Hypothalamus (tissue), 51 donors: ENCODE measurements at places on chromosomes 6 and 20.

DNA sequence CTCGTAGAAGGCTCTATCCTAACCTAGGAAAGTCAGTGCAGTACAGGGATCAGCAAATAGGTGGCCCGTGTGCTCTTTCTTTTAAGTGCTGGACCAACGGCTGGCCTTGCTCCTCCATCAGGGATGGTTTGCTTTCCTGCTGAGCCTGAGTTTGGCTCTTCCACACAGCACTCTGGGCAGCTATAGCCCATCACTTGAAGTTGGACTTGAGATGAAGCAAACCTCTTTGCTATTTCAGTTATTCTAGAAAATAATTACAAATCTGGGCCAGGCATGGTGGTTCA lies 66.9 kb upstream of the KCNK16 start:
- DNase-seq = no peak

- DNase-seq = no peak
Observed at GRCh38 chr20:59001449-59002171, 5.4 kb downstream of the CTSZ start.

DNA sequence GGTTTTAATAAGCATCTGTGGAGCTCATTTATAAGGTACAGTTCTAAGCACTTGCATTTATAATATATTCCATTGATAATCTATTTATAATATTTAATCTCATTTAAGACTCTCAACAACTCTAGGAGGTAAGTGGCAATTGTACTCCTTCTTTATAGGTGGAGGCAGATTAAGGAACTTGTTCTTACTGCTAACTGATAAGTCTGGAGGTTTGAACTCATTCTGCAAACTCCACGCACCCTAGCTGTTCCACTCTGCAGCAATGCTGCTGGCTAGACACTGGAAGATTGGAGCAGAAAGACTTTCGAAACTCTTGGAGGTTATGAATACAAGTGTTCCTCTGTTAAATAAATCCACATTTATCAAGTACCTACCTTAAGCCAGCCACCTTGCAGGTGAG lies 793 bp upstream of the HDAC2 start:
- no peak for DNase-seq

DNA sequence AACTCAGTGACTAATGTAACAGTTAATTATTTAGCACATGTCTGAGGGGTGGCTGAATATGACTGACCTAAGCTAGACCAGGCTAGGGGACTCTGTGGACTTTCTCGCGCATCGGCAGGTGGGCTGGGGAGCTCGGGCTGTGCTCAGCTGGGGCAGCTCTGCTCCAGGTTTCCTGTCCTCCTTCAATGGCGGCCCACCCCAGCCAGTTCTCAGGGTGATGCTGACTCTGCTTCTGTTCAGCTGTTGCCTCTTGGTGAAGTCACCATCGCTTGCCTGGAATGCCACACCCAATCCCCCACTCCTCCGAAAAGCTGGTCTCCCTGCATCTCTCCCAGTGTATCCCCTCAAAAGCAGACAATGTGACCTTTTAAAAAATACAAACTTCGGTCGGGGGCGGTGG lies 20.0 kb downstream of the PPP1R3G start:
- no peak for DNase-seq

DNA sequence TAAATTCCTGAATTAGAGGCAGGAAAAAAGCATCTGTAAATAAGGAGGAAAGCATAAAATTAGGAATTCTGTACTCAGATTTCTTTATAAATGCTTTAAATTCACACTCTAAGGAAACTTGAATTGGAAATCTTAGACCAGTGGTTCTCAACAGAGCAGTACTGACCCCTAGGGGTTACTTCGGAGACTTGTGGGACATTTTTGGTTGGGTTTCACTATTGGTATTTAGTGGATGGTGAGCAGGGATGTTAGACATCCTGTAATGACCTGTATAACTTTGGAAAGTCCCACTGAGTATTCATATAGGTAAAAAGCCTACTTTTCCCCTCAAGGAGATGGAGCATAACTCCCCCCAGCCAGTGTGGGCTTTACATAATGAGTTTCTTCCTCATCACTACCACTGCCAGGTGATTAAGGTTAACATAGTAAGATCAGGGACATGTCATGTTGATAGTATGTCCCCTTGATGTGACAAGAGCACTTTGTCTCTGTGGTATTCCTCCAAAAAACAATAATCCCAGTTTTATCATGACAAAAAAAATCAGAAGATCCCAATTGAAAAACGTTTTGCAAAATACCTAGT lies 31.0 kb downstream of the GLO1 start:
- DNase-seq = peak; percentile 4

GRCh38 chr6:90559931-90560330 lies 26.9 kb downstream of the MAP3K7 start:
- no peak for DNase-seq

DNA sequence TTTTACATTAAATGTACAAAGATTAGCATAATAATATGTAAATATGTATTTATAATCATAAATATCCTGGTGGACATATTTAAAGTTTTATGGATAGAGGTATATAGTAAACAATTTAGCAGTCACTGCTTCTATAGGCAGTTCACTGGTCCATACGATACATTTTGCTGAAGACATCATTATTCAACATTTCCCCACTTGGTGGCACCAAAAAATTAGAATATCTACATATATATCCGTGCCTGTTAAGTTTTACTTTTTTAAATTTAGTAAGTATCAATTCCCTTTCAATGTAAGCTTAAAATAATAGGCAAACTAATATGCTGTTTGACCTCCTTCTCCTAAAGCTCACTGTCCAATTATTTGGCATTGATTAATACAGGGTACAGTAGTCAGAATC lies 64.2 kb downstream of the LMBRD1 start:
- no peak for DNase-seq

DNA sequence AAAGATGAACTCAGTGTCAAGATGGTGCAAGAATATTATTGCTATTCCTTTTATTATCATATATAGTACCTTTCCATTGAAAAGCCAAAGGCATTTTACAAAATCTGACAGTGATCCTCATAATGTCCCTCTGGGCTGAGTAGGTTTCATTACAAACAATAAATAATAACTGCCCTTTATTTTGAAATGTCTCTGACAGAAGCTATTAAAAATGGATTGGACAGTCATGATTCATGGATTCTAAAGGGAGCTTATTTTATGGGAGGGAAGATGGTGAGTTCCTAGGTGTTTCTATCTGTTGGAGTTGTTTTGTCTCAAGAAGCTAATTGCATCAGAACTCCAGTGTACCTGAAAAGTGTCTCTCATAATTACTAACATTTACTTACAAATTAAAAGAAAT lies 30.4 kb upstream of the HDAC2 start:
- DNase-seq = no peak

DNA sequence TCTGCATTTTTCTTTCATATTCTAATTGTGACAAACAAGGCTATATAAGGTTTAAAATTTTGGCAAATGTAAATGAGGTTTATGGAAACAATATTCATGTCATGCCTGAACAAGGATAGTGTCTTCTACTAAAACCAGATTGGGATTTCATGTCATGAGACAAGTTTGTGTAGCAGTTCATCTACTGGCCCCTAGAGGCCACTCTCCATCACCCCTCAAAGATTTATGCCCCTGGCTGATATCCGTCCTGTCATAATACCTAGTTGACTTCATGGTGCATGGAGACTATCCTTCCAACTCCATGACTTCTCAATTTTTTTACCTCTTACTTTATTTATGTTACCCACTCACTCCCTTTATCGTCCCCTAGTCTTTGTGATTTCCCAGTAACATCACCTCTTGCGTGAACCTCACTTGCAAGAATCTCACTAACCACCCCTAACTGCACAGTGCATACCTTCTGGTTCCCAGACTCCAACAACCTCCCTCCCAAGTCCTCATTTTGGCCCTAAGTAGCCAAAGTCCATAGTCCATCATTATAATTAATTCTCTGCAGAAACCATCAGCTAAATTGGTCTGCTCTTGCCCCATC lies 179.8 kb downstream of the TASP1 start:
- no peak for DNase-seq

GRCh38 chr6:168896321-168896720 lies 357.3 kb downstream of the THBS2 start:
- no peak for DNase-seq

DNA sequence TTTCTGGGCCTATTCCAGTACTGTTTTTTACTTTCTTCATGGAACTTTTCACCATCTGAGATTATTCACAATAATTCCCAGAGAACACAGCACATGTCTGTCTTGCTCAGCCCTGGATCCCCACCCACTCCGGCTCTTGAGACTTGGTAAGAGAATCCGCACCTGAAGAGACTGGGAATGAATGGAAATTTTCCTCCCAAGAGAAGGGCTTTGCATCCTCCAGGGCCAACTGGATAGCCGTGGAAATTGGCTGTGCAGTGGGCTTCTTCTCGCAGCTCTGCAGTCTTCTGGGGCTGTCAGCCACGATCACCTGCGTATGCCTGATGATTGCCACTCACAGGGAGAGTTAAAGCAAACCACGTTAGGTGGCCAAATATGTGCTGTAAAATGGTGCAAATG lies 159.1 kb downstream of the THBS2 start:
- no peak for DNase-seq

DNA sequence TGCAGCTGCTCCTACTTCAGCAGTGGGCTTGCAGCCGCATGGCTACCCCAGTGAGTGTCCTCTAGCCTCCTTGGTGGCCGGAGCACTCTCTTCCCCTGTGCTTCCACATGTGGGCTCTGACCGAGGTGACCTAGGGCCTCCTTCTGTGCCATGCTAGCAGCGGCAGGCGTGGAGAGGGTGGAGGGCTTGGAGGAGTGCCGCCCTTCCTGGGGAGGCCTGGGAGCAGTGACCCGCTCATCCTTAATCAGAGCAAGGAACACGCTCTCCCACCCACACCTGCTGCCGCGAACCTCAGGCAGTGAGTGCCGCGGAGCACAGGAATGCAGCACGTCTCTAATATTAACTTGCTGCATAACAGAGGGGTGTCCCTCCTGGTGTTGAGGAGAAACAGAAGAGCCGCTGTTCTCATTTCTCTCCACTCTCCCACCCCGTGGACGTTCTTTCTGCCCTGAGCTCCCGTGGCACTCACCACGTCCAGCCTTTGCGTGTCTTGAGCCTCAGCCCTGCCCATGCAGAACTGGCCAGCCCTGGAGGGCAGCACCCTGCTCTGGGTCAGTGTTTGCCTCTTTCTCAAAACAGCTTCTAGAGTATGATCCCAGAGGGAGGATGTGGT lies 31.9 kb downstream of the DUSP22 start:
- DNase-seq = no peak

GRCh38 chr6:158369241-158369640 lies 57.0 kb downstream of the TULP4 start:
- DNase-seq = no peak

DNA sequence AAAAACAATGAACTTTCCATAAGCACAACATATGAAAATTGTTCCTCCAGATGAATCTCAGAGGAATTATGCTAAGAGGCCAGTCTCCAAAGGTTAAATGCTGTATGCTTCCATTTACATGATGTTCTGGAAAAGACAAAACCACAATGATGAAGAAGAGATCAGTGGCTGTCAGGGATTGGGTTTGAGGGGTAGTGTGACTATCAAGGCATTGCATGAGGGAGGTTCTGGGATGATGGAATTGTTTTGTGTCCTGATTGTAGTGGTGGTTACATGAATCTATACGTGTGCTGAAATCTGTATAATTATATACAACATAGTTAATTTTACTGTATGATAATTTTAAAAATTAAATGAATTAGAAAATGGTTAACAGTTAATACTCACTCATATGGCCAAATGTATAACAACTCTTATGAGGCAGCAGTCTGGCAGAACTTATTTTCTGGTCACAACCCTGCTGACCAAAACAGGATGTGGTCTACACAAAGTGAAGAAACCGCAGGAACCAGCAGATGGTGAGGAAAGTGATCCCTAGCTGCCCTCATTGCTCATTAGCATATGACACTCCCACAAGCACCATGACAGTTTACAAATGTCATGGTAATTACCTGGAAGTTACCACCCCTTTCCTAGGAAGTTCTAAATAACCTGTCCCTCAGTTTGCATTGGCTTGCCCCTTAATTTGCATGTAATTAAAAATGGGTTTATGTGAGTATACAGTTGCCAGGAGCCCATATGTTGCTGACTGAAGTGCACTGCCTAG lies 31.9 kb downstream of the NSFL1C start:
- no peak for DNase-seq

DNA sequence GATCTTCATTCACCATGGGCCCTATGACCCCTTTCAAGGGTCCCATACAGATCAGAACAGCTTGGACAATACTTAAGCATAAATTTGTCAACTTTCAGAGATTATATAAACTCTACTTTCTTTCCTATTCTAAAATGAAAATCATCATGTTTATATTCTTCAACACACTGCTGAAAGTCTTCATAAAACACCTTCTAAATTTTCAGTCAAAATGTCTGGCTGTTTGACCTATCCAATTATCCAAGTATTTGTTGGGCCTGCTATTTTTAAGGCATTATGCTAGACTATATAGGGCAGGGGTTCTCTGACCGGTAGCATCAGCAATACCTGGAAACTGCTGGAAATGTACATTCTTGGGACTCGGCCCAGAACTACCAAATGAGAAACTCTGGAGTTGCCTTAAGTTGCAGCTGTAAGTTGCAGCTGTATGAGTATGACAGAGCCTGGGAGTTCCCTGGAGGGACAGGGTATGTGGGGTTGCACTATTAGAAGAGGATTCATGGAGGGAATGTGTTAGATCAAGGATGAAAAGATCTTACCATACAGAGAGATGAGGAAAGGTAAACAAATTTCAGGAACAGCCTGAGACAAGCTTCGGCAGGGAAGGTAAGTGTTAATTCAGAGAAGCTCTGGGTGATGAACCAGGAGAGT lies 293.0 kb downstream of the ADGB start:
- no peak for DNase-seq

- no peak for DNase-seq
Observed at GRCh38 chr6:44006123-44006871, 121.0 kb downstream of the MRPL14 start.

DNA sequence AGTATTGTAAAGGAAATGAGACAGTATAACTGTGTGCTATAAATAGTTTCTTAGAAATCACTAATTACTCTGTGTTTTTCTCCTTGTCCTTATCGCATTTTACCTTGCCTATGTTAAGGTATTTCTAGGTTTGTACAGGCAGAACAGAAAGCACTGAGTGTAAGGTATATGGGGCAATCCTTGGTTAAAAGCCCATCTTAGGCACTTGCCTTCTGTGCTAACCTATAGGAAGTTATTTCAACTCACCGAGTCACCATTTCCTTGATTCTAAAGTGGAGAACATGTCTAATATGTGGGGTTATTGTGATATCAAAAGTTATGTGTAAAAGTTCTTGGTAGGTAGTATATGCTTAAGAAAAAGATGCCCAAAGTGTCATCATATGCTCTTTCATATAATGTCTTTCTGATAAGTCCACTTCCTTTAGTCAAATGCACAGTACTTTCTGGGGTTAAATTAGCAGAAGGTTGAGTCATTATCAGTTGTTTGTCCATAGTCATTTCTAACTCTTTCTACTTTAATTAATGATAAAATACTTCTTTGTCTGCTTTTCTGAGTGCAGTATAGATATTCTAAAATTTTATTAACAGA lies 276.4 kb downstream of the UTRN start:
- DNase-seq = no peak

DNA sequence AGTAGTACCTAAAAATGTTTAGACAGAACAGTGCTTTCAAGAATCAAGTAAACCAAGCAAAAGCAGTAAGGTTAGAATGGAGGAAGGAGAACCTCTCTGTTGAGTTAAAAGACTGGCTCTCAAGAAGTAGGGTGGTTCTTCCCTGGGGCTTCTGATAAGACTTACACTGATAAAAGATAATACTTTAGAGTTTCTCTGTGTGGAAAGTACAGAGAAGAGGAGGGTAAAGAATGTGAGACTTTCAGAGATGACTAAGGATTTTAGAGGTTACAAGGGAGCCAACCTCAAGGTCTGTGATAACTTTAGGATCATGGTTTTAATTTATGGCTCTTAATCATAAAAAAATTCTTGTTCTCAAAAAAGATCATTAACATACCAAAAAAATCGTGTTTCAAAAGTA lies 30.9 kb upstream of the ALDH8A1 start:
- no peak for DNase-seq

GRCh38 chr6:118594877-118595276 lies 46.8 kb downstream of the PLN start:
- DNase-seq = no peak
